ENCODE measurements at places on chromosomes 16 and 17. TPM values are rescaled to one million over a fixed set of nuclear protein-coding genes. Genes with fewer than 3 reads are reported as not detected.

- peaks cover 8% of the 10 kb centered on the region for H3K27me3 ChIP-seq
- DNase-seq, result no peak
- no peak overlapping the region for H3K27ac ChIP-seq
- H3K4me1 ChIP-seq, result peaks cover 33% of the 10 kb centered on the region
- H3K36me3 ChIP-seq, result no peaks in the 10 kb centered on the region
- no peak overlapping the region for H3K4me3 ChIP-seq
Measured at GRCh38 chr17:75344666-75345065, 55.4 kb upstream of the SLC25A19 start.

The GJD3 gene
- total RNA-seq, result 1.1 TPM

The OR1F1 gene
- total RNA-seq, result not detected

DNA sequence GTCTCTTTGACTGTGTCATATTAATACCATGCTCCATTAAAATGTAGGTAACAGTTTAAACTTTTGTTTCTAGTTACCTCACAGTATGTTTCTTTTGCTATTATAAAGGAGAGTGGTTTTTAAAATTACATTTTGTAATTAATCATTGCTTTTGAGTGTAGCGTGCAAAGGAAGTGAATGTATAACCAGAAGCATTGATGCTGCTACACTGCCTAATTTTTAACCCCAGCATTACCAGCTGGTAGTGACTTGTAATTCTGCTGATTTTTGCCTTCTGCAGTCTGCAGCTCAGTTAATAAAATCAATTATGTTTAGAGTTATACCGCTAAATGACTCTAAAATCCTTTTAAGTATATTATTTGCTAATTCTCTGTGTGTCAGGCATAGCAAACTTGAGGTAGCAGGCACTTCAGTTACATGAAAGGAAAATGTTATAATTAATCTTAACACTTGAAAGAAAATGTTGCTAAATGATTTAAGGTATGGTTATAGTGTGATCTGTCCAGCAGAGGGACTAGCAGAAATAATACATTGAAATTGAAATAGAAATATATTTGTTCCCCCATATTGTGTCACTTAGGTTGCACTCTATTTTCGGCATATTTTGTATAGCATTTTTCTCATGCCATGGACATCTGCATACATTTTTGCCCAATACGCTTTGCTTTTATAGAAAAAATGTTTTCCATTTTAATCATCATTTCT, 388.5 kb downstream of the CNTNAP4 start:
- no peak overlapping the region for H3K27ac ChIP-seq
- no peaks in the 10 kb centered on the region for H3K27me3 ChIP-seq
- no peaks in the 10 kb centered on the region for H3K4me1 ChIP-seq

The EVPLL gene
- not detected for total RNA-seq

DNA sequence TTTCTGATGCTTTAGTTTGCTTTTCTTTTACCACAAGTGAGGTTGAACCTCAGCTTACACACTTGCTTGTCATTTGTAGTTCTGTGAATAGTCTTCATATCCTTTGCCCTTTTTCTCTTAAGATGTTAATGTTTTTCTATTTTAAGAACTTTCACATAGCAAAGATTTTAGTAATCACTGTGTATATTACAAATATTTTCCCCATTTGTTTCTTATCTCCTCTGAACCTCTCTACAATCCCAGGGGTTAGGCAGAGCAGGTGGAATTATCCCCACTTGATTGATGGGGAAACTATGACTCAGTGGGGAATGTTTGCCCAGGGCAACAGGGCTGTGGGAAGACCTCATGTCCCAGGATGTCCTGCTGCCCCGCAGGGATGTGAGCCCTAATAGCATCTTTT, 11.7 kb upstream of the MYH3 start:
- H3K36me3 ChIP-seq, result no peaks in the 10 kb centered on the region
- H3K4me1 ChIP-seq, result no peaks in the 10 kb centered on the region
- no peak overlapping the region for H3K27ac ChIP-seq
- no peak for DNase-seq
- no peak overlapping the region for H3K4me3 ChIP-seq

GRCh38 chr16:66256919-66257318, 109.6 kb upstream of the CDH5 start:
- no peaks in the 10 kb centered on the region for H3K4me1 ChIP-seq
- H3K4me3 ChIP-seq, result no peak overlapping the region
- no peaks in the 10 kb centered on the region for H3K36me3 ChIP-seq
- DNase-seq, result no peak
